ENCODE measurements at places on chromosomes 11 and 22.
A peak's percentile ranks its signal among the peaks of the same experiment; 100 is the strongest.

DNA sequence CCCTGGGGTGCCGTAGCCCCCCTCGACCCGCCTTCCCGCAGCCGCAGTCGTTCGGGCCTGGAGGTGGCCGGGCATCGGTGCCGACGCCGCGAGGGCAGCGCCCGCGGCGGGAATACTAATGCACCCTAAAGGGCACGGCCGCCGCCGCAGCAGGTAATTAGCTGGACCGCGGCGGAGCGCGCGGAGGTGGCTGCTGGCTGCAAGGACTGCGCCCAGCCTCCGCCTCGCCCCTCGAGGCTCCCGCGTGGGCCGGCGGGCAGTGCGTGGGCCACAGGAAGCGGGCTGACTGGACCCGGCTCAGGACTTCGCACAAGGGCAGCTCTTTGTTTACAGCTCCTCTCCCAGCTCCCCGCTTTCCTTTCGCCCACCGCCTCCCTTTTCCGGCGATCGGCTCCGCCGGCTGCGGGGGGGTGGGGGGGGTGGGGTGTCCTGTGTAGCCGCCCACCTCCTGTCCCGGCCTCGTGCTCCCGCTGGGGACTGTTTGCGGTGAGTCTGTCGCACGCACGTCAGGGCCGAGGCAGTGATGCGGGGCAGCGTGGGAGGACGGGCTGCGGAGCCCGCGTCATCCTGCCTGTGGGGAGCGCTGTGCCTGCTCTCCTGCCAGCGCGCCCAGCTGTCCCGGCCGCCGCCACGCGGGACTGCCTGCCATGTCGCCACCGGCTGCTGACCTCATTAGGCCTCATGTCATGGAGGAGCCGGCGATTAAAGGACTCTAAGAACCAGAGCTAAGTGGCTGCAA is 53.2 kb downstream of the GRIK4 start:
- no peak for DNase-seq

GRCh38 chr11:112881461-112881860 is 79.8 kb upstream of the NCAM1 start:
- DNase-seq = peak; percentile 35

DNA sequence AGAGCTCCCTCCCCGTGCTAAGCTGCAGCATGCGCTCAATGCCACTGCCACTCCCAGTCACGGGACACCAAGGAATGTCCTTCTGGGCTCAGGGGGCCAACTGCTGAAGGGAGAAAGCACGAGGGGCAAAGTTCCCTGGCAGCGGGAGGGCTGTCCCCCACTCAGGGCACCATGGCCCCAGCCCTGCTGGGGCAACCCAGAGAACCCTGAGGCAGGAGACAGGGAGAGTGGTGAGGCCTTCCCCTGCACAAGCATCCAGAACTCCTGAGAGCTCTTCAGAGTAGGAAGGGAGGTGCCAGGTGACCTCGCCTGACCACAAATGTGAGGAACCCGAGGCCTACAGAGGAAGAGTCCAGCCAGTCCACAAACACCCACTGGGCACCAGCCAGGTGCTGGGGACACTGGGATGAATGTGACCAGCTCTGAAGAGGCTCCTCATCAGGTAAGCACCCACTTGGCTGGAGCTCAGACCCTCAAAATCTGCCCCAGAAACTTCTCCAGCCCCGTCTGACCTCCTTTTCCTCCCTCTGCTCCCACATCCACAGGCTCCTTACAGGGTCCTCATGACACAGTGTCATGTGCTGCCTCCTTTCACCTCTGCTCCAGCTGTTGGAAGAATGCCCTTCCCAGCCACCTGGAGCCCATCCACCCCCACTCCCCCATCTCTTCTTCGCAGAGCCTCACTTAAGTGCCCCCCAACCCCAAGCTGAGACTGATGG is 15.6 kb downstream of the GDPD5 start:
- no peak for DNase-seq

GRCh38 chr11:66718320-66718971 is 10.6 kb downstream of the SPTBN2 start:
- no peak for DNase-seq

DNA sequence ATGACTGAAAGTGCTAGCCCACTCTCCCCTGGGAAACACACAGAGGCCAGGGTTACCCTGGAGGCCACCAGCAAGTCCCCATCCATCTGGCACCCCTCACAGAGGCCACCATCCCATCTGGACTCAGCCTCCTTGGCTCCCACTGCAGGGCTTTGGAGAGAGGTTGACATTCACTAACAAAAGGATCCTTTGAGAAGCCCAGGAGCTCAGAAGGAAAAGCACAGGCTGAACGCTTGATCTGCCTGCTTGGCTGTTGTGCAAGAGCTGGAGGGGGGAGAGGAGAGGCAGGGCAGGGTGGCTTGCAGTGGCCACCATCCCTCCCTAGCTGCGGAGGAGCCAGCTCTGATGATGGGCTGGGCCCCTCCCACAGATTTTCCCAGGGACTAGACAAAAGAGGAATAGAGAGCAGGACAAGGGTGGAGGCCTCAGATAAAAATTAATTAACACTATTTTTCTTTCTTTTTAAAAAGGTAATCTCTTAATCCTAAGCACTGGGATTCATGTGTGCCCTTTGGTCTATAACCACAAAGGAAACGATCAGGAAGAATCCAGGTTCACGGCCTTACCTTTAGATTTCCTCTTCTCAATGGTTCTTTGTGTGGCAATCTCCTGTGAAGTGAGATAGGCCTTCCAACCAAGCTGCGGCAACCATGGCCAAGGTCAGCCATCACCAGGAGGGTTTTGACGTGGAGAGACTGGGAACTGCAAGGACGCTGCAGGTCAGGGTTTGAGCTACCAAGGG is 154.7 kb downstream of the BARX2 start:
- DNase-seq = no peak

DNA sequence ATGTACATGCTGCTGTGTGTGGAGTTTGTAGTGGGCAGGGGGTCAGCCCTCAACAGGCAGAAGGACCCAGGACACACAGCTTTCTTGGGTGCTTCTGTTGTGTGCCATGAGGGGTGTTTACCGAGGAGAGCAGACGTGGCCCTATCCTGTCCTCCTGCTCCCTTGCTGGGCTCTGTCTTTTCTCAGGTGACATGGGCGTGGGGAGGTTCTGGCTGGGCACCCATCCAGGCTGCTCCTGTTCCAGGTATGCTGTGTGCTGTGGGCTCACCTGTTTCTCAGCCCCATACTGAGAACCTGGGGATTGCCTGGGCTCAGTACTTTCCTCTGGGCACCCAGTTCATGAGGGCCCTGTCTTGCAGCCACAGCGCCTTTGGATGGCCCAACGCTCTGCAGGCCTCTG is 23.3 kb downstream of the MICALL1 start:
- no peak for DNase-seq

DNA sequence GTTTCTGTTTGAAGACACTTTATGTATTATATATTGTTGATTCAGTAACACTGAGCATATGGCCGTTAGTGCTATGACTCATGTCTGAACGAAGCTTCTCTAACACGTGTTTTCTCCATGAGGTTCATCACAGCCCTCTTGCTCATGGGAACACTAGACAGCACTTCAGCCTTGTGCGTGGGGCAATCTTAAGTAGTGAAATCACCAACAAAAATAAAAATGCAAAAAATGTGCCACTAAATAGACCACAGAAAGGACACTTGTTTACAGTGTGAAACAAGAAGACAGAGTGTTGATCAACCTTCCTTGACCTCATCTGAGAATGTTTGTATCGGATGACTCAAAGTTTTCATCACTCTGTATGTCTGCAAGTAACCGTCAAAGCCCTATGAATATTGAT is 94.5 kb downstream of the FDX1 start:
- DNase-seq = peak; percentile 45

GRCh38 chr22:30178181-30179126 is 68.1 kb downstream of the LIF start:
- no peak for DNase-seq

DNA sequence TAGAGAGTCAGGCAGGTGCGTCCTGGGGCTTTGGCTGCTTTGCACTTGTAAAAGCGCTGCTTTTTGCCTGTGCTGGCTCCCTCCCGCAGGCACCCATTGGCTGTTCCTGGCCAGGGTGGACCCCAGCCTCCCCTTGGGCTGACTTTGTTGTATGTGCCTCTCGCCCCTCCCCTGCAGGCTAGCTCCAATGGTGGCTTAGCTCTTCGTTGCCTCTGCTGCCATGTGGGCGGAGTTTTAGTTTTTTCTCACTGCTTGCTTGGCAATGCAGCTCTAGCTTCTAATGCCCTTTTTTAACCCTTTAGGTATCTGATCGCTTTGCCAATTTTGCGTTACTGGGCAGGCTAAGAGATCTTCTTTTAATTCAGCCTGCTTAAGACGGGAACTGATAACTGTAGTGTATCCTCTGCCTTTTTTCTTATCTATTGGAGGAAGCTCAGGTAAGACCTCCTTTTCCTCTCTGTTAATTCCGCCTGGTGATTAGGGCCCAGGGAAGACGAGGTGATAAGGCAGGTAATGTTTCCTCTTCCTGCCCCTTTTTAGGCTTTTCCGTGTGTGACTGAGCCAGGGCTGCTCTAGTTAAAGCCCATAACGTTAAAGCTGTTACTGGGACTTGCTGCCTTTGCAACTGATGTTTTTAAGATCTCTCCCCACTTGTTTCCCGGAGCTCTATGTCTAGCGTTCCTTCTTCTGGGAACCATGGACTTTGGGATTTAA is 11.7 kb upstream of the GLYATL1 start:
- DNase-seq = peak; percentile 9

GRCh38 chr22:31605851-31606585 is 56.0 kb downstream of the PISD start:
- DNase-seq = no peak

- DNase-seq = no peak
Observed at GRCh38 chr22:44200855-44201550, 20.3 kb downstream of the PARVG start.

GRCh38 chr11:80559942-80560341 is 1119.1 kb upstream of the TENM4 start:
- DNase-seq = no peak

DNA sequence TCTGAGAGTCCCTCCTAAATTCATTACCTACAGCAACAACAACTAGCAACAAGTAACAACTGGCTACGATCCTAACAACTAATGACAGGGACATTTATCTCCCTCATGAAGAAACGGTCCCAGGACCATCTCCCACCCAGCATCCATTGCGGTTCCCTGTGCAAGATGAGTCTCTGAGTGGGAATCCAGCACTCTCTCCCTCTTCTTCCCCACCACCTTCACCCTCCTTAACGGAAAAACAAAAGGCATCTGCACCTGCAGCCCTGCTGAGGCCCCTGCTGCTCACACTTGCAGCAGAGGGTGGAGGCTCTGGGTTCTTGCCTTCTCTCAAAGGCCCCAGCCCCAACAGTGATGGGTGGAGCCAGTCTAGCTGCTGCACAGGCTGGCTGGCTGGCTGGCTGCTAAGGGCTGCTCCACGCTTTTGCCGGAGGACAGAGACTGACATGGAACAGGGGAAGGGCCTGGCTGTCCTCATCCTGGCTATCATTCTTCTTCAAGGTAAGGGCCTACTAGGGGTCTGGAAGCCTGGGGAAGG is at the start of gene CD3G:
CD3G (plus strand) TSS at position 364 of the 535 bp plus-strand sequence; CDS start at position 444, 80 bp downstream.
- DNase-seq = no peak

DNA sequence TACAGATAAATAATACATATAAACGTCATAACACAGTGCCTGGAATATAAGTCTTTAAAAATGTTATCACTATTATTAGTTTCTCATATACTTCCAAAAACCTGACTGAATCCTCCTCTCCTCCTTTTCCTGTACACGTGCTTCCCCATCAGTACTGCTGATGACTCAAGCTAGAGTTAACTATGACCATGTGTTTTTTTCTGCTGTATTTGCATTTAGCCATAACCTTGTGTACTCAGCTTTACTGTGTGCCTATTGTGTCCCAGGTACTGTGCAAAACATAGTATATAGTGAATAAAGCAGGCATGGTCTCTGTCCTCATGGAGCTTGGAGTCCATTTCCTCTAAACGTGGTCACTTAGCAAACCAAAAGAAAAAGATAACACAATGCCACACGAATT is 56.5 kb upstream of the ARHGAP32 start:
- peak; percentile 46 for DNase-seq

DNA sequence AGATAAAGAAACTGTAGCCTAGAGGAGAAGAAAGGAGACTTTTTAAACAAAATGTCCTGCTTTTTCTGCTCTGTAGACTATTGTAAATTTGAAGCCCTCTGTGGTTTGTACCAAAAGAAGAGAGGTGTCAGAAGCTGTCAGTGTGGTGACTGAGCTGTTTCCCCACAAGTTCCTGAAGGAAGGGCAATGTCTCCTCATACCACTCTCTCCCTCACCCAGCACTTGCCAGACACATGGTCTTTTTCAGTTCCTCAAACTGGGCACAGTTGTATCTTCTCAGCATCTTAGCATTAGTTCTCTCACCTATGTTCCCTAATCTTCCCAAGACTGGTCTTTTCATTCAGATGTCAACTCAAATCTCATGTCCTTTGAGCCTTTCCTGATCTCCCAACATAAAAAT is 4.3 kb downstream of the BCO2 start:
- DNase-seq = no peak

DNA sequence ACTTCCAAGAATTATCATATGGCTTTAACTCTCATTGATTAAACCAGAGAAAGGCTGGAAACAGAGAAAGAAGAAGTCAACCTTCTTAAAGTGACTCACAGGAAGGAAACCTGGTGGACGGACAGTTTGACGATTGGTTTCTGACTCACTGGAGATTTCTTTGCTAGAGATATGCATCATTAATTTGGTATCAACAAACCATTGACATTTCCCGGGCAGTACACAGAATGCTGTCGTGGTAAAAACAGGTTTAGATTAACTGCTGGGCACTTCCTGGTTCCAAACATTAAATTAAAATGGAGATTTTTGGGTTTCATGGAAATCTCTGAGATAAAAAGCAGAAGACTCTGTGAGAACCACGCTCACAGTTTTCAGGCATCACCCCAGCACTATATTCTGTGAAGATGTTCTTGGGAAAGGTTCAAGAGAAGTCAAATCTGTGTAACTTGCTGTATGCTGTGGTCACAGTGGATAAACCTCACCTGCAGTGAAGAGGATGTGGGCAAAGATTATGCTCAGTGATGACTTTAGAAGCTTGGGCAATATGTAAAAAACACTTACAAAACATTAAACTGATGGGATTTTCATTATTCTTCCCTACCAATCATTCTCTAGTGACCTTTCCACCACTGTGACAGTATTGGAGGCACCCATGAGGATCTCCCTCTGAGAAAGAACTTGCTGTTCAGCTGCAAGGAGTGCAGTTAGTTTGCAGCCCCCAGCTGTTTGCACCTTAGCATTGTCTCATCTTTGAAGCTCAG is 61.1 kb upstream of the CD44 start:
- DNase-seq = no peak

GRCh38 chr11:2697866-2698265 is 1.9 kb downstream of the KCNQ1OT1 start:
- no peak for DNase-seq

Data from fibroblast of the conjunctiva (primary cell).